ENCODE measurements at places on chromosomes 2 and 18. TPM values are rescaled to one million over a fixed set of nuclear protein-coding genes. Genes with fewer than 3 reads are reported as not detected.

DNA sequence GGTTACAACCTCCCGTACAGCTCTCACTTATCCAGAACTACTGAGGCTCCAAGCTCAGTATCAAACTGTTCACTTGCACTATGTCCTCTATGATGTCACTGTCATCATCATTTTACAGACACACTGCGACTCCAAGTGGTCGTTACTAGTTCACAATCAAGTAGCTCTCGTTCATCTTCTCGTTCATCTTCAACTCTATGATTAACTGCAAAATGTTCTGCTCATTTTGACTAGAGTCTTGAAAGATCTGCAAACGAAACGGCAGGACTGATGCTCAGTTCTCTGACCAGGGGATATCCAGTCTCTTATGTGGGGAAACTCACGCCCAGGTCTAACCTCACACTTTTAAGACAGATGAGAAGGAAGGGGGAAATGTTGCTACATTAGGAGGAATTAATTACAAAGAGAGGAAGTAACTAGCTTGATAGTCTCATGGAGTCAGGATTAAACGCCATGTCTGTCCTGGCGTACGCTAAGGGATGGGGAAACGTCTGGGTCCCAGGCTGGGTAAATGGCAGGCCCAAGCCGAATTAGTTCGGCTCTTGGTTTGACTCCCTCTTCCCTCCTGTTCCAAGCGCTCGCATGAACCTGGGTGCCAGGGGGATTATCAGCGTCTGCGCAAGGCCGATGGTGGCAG lies 794 bp upstream of the CHCHD5 start:
- no peak for DNase-seq

DNA sequence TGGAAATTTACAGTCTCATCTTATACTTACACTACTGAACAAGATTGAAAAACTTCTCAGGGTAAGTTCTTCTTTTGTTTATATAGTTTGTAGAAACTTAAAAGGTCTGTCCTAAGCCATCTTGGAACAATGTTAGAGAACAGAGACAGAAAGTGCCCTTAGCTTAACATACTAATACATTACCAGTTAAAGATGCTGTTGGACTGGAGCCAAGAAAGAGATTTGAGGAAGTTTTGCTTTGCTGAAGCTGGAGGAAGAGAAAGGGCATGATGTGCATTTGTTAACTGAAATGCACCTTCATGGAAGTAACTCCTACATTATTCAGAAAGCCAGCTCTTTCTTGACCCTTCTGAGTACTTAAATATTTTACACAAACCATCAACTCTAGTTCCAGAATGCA lies 66.5 kb upstream of the TNFRSF11A start:
- no peak for DNase-seq

GRCh38 chr2:20501974-20502373 lies 55.1 kb downstream of the RHOB start:
- DNase-seq: no peak

GRCh38 chr2:69100220-69100723 lies 87.3 kb downstream of the ANTXR1 start:
- no peak for DNase-seq

GRCh38 chr2:152446213-152446612 lies 111.2 kb downstream of the FMNL2 start:
- DNase-seq: no peak

- no peak for DNase-seq
These were observed 43.1 kb downstream of the MYCN start for GRCh38 chr2:15983496-15983895.

DNA sequence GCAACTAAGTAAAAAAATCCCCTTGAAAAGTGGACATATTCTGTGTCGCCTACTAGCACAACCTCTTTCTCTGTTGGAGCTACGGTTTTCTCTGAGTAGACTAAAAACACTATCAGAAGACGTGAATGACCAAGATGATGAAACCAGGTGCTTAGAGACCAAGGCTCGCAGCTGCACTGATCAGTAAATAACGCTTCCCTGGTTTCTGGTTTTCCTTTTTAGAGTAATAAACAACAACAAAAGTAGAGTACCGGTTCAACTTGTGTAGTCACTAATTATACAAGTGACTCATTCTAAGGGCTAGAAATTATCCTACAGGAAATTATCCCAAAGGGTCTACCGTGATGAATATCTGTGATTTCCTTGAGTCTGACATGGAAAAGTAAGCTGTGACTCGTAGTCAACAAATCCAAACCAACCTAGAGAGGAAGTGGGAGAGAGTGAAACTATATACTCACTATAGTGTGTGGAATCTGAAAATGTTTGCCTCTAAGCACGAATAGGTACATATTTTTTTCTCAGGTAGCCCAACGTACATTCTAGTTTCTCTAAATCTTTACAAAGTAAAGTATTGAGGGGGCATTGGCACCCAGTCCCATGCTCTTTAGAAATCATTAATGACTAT lies 17.8 kb downstream of the RASGRP3 start:
- no peak for DNase-seq

DNA sequence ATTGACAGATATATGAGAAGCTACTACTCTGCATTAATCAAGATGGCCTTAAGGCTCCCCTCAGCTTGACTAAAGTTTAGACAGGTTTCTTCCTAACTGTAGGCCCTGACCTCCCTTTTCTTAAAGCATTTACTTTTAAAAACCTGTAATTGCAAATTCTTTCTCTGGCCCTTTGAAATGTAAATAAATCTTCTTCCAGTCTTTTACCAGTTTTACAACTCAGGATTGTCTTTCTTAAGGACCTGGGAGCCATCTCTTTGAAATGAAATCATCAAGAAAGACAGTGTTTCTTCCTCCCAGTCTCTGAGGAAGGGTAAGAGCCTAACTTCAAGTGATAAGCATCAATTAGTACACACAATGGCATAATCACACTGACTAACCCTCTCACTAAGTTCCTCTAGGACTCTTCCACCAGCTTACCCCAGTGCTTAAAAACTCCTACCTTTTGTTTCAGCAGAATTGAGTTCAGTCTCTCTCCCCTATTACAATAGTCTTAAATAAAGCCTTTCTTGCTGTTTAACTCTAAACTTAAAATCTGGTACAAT lies 58.7 kb upstream of the CDH20 start:
- DNase-seq: no peak

DNA sequence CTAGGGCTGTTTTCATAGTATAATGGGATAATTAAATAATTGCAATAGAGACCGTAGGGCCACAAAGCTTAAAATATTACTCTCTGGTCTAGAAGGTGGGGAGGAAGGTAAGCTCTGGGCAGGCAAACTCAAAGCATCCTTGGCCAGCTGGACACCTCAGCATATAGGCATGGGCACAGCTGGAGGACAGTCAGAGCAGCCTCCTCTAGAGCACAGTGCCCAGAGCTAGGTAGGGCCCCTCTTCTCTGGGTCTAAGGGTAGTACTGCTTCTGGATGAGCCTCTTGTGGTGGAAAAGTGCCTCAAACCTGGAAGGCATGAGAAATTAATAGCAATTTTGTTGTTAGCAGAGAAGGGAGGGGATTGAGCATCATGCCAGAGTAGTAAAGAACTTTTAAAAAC lies 291.3 kb upstream of the FBXO11 start:
- DNase-seq: no peak

CD28 gene
- total RNA-seq: 66.4 TPM

TCF7L1 gene
- total RNA-seq: not detected

CDH2 gene
- not detected for total RNA-seq

NEURL3 gene
- total RNA-seq: not detected

IL37 gene
- not detected for total RNA-seq

TMBIM1 gene
- total RNA-seq: 92.3 TPM

GULP1 gene
- not detected for total RNA-seq

Data from CD8-positive, alpha-beta memory T cell (primary cell).